AG10803 (cell line): ENCODE measurements at places on chromosomes 2 and 18.

DNA sequence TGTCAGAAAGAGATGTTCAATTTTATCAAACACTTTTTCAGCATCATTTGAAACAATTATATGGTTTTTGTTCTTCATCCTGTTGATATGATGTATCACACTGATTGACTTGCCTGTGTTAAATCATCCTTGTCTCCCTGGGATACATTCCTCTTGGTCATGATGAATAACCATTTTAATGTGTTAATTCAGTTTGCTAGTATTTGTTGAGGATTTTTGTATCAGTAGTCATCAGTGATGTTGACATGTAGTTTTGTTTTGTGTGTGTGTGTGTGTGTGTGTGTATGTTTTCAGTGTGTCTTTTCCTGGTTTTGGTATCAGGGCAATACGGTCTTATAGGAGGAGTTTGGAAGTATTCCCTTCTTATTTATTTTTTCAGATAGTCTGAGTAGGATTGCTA lies 325.4 kb downstream of the ZNF804A start:
- DNase-seq = no peak

DNA sequence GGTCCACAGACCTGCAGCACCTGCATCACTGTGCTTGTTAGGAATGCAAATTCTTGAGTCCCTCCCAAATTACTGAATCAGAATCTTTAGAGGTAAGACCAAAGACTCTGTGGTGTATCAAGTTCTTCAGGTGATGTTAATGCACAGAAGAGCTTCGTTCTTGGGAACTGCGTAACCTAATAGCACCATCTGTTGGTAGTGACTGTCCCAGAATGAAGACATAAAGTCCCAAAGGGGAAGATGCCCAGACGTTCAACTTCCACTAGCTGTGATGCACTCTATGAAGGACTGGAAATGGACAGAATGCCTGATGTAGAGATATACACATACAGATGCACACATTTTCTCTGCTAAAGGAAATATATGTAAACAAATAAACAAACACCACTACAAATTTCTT lies 576.0 kb downstream of the LRP1B start:
- DNase-seq = peak; percentile 37

GRCh38 chr2:101728865-101729264 lies 31.4 kb downstream of the MAP4K4 start:
- no peak for DNase-seq

GRCh38 chr2:11416186-11416585 lies 49.8 kb downstream of the E2F6 start:
- peak; percentile 63 for DNase-seq

- no peak for DNase-seq
These were observed 173.3 kb downstream of the DCDC2C start for GRCh38 chr2:3876685-3877084.

DNA sequence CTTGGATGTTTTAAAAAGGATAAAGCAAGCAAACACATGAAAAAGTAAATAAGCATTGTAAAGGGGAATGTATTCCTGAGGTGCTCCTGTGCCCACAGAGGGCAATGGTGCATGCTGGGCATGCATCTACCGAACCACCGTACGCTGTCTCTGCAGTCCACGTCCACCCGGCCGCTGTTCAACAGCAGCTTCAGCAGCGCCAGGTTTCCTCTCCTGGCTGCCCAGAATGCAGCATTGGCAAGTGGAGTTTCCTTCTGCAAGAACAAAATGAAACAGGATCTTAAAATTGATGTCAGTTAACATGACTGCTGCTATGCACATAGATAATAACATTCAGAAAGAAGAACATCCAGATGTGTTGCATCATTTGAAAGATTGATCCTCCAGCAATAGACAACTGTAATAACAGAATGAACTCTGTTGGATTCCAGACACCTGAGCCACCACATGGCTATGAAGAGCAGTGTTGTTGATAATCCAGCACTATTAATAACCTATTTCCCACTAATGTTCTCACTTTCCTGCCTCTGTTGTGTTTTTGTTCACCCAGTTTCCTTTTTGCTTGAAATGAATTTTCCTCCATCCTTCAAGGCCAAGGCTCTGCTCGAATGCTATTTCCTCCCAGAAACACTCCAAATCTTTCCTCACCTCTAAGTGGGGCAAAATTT lies 13.6 kb downstream of the ANKRD29 start:
- DNase-seq = no peak

DNA sequence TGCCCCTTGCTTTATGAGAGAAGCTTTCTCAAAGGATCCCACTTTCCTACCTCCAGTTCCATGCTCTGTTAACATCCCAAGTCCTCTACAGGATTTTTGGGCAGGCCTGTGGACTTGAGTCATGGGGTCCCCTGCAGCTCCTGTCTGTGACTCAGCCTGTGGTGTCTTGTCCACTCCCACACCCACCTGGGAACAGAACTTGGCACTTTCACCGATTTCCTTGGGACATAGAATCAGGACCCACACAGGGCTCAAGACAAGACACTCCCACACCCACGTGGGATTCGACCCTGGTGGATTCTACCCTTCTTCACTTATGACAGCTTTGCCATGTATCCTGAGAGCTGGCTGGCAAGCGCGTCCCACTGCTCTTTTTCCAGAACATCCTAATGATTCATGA lies 30.7 kb upstream of the HDAC4 start:
- DNase-seq = no peak

- peak; percentile 50 for DNase-seq
These were observed 18.6 kb downstream of the THNSL2 start for GRCh38 chr2:88188748-88189147.
